CD4-positive, alpha-beta T cell treated with Interleukin-21 for 1 hour (primary cell): ENCODE measurements at places on chromosomes 4 and X.

DNA sequence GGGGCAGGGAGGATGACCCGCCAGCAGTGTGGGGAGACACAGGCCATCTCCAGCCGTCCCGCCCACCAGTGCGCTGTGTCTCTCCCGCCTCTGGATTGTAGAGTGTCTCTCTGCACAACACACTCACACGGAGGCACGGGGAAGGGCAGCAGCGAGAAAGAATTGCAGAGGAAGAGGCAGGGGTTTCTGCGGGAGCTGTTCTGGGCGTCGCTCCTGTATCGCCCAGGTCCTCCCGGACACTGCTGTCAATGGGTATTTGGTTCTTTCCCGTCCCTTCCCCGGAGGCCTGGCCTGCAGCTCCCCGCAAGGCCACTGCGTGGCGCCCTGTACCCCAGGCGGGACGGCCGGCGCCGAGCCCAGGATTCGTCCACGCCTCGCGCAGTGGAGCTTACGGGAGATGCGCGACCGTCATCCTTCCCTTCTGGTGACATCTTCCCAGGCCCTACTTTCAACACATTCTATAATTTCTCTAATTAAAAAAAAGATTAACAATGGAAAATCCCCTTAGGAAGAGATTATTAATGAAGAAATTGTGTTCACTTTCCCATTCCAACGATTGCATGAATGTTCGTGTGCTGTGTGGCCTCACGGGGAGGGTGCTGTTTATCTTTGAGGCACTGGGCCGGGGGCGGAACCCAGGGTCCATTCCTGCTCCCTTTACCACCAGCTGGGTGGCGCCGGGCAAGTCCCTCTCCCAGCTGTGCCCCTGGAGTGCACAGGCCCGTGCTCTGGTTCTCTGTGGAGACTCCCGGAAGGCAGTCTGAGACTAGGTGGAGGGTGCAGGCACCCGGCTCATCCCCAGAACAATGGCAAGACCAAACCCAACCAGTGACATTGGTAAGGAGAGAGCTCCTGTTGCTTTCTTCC, 95.7 kb downstream of the CPZ start:
- DNase-seq = no peak

GRCh38 chr4:123403080-123403604, 6.5 kb downstream of the SPRY1 start:
- no peak for DNase-seq

GRCh38 chr4:8247047-8247930, 22.3 kb upstream of the HTRA3 start:
- DNase-seq = no peak

- DNase-seq = no peak
These were observed 280.7 kb upstream of the GK2 start for GRCh38 chr4:79688691-79689090.
